GDM1 (cell line): ENCODE measurements at places on chromosomes 11 and 22.

- DNase-seq = no peak
Measured at GRCh38 chr11:76776472-76776871, 6.7 kb upstream of the TSKU start.

- no peak for DNase-seq
Measured at GRCh38 chr11:16806791-16807190, 68.3 kb downstream of the C11orf58 start.

GRCh38 chr11:33579101-33579500, 121.5 kb downstream of the C11orf91 start:
- no peak for DNase-seq

DNA sequence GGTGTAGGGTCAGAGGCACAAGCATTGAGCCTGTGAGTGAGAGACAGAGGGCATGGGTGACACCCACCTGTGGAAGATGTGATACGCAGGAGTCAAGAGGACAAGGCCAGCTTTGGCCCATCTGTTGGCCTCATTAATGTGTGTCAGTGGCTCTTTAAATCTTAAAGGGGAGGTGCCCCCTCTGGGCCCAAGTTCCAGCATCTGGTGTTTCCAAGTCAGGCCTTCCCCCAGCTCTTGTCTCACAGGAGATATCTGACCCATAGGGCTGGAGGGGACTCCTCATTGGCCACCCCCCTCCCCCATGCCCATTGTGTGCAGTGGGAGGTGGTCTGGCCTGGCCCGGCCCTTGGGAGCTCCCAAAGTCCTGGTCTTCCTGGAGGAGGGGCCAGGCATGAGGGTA, 8.9 kb downstream of the KCNK7 start:
- DNase-seq = no peak

DNA sequence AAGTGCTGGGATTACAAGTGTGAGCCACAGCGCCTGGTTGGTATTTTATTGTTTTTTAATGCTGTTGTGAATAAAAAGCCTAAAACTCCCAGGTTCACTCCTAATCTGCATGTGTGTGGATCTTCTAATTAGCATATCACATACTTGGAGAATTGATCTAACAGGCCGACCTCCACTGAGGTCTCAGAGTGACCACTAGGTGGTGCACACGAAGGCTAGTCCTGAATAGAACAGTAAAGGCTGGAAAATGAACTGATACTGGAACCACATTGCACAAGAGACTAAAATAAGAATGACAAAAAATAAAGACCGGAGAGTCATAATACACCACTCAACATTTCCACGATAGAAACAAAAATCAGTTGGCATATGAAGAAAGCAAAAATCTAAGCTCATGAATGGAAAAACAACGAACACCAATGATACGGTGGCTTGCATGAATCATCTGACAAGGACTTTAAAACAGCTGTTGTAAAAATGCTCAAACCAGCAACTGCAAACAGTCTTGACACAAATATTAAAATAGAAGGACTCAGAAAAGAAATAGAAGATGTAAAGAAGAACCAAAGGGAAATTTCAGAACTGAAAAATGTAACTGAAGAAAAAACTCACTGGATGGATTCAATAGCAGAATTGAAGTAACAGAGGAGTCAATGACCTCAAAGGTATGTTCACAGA, 19.2 kb downstream of the PIM3 start:
- no peak for DNase-seq

DNA sequence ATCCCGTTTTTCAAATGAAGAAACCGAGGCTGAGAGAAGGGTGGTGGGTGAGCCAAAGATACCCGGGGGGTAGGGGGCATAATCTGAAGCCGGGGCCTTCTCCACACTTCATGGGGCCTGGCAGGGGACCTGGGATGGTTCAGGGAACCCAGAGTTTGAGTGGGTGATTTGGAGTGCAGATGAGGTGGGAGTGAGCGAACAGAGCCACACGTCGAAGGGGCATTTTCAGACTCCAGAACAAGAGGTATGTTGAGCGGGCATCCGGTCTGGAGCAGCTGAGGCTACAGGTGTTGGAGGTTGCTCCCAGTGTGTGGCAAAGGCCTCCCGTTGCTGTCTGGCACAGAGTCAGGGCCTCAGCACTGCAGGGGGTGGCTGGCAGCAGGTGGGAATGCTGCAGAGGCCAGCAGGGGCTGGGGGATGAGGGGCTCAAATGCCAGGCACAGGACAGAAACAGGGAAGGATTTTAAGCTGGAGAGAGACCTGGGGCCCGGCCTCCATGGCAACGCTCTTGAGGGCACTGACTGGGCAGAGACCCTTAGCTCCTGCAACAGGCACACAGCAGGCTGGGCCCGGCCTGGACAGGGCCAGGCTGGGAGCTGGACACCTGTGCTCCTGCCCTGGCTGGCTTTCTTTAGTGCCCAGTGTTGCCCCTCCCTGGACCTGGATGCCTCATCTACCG, 46.2 kb downstream of the WNT11 start:
- DNase-seq = no peak

GRCh38 chr11:65314501-65315203, at the start of gene CDC42EP2:
Gene CDC42EP2, plus strand, starts transcription at chr11:65314866. Its CDS starts 6,033 bp downstream, at chr11:65320899.
- DNase-seq = peak; percentile 47

GRCh38 chr11:64264371-64264852, 13.1 kb downstream of the PLCB3 start:
- DNase-seq = no peak

DNA sequence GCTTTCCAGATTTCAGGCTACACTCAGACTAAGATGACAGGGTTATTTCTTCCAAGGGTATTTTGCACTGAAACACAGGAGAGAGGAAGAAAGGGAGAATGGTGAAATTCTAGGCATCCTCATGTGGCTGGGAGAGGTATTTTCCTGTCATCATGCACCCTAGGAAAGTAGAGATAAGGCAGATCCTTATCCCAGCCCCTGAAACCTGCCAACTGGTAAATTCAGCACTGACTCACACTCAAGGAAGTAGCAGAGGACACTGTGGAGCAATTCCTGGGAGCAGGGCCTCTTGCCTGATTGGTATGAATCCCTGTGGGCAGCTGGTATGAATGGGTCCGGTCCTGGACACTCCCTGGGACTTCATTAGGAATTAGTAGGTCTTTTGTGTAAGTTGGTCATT, 37.6 kb upstream of the SLC5A1 start:
- no peak for DNase-seq

- DNase-seq = no peak
Measured at GRCh38 chr11:73237471-73238290, 19.6 kb downstream of the P2RY2 start.

GRCh38 chr11:75450826-75451821, 18.1 kb upstream of the KLHL35 start:
- peak; percentile 7 for DNase-seq

GRCh38 chr11:61141601-61142028, 19.6 kb downstream of the VPS37C start:
- DNase-seq = no peak

GRCh38 chr11:62592146-62592815, 958 bp upstream of the TUT1 start:
- no peak for DNase-seq

DNA sequence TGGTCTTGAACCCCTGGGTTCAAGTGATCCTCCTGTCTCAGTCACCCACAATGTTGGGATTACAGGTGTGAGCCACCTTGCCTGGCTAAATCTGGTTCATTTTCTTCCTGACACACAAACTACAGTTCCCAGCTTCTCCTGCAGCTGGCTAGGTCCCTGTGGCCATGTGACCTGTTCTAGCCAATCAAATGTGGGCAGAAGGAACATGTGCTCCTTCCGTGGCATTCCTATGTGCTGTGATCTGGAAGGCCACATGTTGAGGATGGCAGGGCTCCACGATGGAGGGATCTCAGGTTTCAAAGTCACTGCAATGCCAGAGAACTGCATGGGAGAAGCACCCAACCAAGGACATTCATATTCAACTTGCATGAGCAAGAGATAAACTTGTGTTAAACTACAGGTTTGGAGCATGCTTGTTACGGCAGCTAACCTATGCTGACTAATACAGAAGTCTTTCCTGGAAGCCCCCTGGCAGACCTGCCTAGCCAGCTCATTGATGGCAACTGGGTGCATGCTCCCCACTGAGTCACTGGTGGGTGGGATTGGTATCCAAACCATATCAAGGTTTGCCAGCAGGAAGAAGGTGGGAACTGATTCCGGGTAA, 86.0 kb downstream of the RPS6KA4 start:
- DNase-seq = no peak

DNA sequence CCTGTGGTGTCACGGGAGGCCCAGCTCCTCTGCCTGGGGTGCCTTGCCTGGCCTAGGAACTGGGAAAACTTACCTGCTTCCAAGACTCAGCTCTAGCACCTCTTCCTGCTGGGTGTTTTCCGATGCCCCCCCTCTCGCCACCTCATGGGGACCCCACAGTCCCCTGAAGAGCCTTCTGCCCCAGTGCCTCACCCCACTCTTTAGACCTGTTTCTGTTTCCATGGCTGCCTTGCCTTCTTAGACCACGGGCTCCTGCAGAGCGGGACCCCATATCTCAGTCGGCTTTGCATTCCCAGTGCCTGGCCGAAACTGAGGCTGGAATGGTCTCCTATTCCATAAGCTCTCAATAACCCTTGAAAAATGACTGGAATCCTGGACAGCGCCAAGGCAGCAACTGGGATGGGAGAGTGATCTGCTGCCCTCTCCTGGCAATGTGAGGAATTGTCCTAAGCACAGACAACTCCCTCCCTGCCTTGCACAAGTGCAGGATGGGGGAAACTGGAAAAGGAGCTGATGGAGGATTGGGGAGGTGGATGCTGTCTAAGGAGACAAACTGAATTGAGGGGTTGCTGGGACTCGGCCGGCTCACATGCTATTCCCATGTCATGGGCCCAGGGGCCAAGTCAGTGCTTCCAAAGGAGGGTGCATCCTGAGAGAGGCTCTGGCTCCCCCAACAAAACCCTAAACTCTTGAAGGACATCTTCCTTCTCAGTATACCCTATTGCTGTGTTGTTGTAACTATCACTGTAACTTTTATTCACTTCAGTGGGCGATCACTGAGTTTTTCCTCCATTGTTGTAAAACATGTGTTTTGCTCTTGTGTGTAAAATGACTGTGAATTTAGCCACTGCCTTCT, 26.6 kb upstream of the IL17RA start:
- peak; percentile 49 for DNase-seq

- no peak for DNase-seq
Measured at GRCh38 chr22:36366291-36366708, 21.5 kb downstream of the MYH9 start.

DNA sequence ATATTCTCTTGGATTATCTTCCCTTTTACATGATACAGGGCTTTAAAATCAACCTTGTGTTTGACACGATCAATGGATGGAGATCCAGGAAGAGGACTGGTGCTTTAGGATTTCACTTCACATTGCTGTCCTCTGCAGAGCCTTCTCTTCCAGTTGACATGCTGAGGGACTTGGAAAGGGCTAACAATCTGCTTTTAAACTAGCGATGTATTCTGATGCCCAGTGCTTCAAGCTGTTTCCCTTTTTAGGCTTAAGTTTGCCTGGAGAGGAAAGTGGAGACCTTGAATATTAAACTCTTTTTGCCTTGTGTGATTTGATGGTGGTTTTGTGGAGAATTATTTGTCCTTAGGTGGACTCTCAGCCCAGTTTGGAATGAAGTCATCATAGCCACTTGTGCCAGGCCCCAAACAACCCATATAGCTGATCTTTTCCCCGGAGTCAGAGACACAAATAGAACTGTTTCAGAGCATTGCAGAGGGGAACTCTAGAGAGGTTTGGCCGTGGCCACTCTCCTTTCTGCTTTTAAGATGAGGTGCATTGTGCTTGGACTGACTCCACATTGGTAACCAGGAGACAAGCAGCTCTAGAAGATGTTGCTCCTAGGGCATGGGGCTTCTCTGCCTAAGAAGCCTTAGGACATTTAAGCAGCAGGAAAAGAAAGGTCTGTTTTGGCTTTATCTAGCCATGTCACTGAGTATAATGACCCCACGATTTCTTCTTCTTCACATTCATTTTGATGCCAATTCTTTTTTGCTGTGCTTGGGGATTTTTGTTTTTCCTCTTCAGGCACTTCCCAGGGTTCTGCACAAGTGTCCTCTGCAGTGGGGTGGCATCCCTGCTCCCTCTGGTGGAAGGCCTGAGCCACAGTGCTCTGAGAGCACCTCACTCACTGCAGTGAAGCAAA, 152.8 kb downstream of the NCAM1 start:
- DNase-seq = peak; percentile 5

DNA sequence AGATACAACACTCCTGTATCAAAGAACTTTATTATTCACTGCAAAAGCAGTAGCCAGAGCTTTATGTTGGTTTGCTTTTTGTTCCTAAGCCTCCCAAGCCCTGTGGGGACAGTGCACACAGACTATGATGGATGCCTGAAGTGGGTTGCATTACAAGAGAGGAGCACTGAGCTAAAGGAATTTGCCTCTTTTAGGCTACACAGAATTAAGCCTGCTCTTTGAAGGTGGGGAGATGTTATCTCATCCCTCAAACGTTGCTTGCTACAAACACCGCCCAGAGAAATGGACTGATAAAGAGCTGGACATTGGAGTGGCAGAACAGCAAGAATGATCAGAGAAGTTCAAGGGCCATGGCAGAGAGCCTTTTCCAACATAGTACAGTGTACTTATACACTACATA, 2.5 kb upstream of the POGLUT3 start:
- no peak for DNase-seq

GRCh38 chr22:49955581-49956417, 4.8 kb upstream of the PIM3 start:
- DNase-seq = no peak

DNA sequence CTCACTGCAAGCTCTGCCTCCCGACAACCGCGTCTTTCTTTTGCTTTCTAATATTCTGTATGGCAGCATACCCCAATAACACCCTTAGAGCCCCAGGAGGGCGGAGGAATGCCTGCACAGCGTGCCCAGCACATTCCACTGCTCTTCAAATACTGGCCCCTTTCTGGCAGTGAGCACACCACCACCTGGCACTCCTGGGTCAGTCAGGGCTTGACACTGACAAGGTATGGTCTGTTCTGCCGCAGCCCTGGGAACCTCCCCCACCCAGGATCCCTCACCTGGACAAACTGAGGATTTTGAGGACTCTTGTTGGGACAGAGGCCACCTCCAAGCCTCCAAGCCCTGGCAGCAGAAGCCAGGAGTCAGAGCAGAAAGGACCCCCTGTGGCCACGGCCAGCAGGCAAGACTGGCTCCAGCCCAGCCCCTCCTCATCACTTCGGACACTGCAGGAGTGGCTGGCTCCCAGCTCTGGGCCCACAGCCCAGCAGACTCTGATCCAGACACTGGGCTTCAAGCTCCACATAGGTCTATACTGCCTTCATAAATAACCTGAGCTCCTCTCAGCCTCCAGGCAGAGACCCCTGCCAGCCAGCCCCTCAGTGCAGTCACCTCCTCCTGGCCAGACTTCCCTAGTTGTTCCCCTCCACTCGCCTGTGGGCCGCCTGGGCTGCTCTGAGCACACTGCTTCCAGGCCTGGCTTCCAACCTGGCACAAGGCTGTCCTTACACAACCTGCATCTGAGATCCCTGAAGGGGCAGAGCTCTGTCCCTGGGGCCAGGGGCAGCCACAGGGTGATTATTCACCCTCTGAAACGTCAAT, 14.5 kb downstream of the CARS1 start:
- DNase-seq = no peak
